Stimulated activated CD4-positive, alpha-beta T cell treated with anti-CD3 and anti-CD28 coated beads, Interleukin-1b, Interleukin-23, amount 100 ng/mL, for 1 hour (primary cell): ENCODE measurements at places on chromosomes 13 and 19.

DNA sequence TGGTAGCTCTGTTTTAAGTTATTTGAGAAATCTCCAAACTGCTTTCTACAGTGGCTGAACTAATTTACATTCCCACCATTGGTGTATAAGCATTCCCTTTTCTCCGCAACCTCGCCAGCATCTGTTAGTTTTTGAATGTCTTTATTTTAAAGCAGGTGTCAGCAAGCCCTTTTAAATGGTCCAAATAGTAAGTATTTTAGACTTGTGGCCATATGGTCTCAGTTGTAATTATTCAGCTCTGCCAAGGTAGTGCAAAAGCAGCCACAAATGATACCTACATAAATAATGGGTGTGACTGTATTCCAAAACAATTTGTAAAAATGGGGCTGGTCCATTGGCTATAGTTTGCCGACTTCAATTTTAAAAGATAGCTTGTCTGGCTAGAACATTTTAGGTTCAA lies 58.7 kb upstream of the TMTC4 start:
- no peak for DNase-seq

DNA sequence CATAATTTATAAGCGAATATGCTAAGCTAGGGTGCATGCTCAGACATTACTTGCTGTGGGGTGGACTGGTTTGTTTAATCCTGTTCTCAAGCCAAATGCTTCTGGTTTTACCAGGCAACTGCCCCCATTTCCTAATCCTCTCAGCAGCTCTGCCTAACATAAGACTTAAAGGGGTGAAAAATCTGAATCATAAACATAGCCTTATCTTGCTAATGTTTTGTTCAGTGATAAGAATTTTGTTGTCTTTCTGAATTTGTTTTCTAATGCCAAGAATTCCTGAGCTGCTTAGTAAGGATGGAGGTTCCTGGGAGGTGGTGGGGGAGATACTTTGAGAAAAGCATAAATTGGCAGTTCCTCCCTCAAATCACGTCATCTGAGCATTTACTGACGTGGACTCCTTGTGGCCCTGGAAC lies 42.7 kb downstream of the ING1 start:
- DNase-seq = no peak

- no peak for DNase-seq
Observed at GRCh38 chr13:46146898-46147297, 35.1 kb downstream of the LCP1 start.

- DNase-seq = no peak
Observed at GRCh38 chr19:17183271-17183761, 31.8 kb upstream of the USE1 start.

DNA sequence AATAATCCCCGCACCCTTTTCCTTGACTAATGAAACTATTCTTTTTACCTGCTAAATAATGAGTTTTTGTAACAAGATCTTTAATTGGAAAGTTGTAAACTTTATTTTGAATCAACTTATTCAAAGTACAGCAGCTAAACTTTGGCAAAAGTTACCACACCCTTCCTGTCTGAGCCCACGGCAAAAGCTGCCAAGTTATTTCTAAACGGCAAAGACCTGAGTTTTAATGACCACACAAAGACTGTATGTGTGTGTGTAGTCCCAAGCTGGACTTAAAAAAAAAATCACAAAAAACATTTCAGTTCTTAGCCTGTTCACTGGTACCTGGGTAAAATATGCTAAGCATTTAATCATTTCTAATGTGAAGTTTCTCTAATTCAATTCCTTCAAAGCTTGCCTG lies 60.7 kb downstream of the ZAR1L start:
- DNase-seq = no peak

DNA sequence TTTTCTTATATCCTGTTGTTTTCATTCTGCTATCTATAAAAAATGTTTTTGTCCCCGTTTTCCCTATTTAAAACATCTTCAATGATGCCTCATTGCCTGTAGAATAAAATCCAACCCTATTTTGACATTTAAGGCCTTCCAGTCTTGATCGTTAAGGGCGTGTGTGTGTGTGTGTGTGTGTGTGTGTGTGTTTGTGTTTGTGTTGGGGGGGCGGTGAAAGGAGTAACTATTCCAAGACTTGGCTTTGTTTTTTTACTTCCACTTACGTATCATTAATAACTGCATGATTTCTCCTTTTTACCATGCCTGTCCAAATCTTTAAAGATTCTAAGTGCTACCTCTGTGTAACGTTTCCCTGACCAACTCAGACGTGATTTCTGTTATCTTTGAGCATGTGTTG lies 784 bp downstream of the PIBF1 start:
- no peak for DNase-seq

DNA sequence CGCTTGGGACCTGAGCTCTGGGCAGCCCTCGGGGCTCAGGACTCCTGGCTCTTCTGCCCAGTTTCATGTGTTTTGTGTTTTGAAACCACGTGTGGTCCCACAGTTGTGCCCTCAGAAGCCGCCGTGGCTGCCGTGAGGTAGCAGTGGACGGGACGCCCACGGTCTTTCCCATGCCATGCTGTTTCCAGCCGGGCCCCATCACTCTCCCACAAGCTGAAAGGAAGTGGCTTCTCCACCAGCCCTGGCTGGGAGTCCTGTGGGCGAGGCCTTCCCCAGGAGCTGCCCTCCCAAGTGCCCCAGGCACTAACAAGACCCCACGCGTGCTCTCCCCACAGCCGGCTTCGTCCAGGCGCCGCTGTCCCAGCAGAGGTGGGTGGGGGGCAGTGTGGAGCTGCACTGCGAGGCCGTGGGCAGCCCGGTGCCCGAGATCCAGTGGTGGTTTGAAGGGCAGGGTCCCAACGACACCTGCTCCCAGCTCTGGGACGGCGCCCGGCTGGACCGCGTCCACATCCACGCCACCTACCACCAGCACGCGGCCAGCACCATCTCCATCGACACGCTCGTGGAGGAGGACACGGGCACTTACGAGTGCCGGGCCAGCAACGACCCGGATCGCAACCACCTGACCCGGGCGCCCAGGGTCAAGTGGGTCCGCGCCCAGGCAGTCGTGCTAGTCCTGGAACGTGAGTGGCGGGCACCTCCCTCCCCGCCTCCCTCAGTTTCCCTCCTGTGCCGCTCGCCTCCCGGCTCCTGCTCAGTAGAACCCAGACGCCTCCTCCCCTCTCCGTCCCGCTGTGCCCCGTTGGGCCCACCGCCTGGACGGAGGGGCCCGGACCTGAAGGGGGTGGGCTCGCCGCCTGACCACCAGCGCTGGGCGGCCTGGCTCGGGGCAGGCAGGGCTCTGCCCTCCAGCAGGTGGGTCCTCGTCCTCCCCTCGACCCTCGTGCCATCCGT lies 5.3 kb downstream of the BSG start:
- DNase-seq = no peak

- DNase-seq = no peak
Observed at GRCh38 chr19:17677002-17677401, 11.2 kb downstream of the UNC13A start.

DNA sequence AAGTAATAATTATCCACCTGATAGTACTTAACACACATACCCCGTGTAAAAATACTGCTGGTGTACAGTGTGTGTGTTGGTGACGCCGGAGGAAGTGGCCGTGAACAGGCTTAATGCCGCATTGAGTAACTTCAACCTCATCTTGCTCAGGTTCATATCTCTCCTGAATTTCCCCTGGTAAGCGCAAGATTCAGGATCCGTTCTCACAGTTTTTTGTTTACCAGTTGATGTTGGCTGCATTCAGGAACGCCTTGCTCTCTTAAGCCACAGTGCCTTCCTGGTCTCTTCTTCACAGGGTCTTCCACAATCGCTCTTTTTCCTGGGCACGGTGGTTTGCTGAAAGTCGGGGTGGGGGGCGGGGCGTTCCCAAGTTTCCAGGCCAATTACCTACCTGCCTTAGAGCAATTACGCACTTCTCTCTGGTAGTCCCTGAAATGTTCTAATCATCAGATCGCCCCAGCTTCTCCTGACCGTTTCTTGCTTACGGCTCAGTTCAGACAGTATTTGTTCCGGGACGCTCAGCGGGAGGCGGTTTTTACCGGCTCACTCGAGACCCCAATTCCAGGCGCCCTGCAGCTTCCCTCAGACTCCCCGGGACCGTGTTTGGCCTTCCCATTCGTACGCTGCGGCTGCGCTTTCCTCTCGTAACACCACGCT lies 706 bp upstream of the DNAJC3 start:
- DNase-seq = no peak

- DNase-seq = no peak
Observed at GRCh38 chr19:14118165-14119051, 846 bp upstream of the PRKACA start.

- DNase-seq = no peak
Observed at GRCh38 chr19:40803857-40804782, 5.1 kb downstream of the EGLN2 start.

DNA sequence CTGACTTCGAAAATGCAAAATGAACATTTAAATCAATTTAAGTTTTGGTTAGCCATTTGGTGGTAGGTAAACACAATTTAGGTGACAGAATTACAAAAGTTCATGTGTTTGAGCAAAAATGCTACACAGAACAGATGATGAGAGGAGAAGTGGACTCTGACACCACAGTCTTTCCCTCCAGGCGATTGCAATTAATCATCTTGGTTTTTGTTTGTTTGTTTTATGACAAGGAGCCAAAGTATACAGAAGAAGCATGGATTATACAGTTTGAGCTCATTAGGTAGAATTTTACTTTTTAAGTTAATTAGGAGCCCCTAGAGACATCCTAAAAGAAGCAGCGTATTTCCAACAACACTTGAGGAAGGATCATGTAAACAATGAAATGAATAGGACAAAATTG lies 49.3 kb upstream of the FREM2 start:
- DNase-seq = no peak

DNA sequence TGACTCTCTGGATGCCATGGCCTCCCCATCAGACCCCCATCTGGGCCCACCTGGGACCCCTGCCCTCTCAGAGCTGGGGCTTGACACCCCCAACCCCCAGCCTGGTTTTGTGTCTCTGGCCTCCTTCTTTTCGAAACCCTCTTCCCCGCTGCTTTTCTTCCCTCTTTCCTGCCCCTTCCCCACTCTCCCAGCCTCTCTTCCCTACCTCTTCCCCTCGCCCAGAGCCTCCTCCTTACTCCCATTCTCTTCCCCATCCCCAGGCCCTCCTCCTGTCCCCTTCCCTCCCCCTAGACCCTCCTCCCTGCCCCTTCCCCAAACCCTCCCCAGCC lies 2.1 kb downstream of the TNFSF9 start:
- DNase-seq = no peak

DNA sequence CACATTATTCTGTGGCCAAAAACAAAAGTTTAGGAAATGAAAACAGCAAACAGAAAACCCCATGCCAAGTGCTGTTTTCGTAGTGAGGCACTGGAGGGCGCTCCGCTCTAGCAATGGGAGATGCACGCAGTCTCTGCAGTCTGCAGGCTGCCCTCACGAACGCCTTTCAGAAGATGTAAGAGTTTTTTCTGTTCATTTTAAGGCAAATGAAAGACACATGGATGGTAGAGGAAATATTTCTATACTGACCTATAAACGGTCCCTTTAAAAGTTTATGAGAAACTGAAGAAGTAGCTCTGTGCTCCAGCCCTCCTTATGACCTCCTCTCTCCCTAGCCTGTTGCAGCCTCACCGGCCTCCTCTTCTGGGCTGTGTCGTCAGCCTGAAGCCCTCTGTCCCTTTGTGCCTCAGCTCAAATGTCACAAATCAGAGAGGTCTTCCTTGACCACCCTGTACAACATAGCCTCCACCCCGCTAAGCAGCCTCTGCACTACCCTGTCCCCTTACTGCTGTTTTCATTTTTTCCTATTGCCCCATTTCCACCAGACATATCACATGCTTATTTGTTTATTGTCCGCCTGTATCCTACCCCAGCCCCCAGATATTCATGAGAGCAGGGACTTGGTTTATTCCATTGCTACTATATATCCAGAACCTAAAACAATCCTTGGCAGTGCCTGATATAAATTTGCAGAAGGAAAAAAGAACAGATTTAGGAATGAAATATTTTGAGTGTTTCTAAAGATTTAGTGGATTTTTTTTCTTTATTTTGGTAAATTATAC lies 116.4 kb downstream of the TM9SF2 start:
- no peak for DNase-seq

DNA sequence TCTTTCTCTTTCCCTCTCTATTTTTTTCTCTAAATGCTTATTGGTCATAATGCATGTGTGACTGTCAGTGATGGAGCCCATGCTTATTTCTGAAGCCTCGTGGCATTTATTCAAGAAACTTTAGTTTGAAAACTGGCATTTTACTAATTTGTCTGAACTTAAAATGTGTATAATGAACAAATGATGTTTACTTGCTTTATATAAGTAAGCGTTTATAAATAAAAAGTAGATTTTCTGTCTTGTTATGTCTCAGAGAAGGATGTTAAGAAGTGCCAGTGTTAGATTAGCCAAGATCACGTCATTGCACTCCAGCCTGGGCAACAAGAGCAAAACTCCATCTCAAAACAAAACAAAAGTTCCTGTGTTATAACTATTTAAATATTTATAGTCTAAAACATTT lies 1568.1 kb downstream of the EFNB2 start:
- DNase-seq = no peak

DNA sequence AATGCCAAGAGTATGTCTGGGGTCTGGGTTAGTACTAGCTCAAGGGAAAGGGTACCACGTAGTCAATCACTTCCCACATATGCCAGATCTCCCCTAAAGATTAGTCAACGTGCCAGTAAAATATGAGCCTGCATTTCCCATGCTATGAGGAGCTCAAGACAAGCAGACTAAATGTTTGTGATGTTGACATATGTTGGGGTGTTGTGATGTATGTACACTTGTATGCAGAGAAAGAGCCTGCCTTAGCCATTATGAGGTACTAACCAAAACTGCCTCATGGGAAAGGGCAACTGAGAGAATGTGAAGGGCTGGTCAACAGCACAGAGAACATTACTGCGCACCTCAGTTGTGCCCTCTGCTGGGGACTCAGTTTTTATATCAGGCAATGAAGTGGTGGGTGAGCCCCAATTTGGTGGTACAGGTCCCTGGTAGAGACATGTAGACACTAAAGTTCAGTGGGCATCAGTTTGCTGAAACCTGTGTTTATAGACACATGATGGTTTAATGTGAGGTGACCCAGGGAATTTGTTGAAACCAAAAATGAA lies 287.0 kb downstream of the DCT start:
- DNase-seq = no peak

- no peak for DNase-seq
Observed at GRCh38 chr19:46648060-46648960, 12.3 kb upstream of the GNG8 start.

DNA sequence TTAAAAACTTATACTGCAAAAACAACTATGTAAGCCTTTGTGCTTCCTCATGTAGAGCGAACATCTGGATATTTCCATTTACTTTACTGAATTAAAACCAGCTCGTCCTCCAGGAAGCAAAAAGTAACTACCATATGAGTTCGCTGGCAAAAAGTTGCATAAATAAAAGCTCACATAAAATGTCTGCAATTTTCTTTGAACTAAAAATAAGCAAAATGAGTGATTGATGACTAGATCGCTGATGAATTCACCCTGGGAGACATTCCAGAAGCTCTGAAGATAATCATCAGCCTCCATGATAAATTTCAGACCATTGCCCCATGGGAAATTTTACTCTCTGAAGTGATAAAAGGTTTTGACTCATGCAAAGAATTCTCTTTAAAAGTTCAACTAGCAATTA lies 67.3 kb upstream of the SACS start:
- no peak for DNase-seq
